RPMI7951 (cell line): ENCODE measurements at places on chromosomes 5 and 9. TPM values are rescaled to one million over a fixed set of nuclear protein-coding genes. Genes with fewer than 3 reads are reported as not detected.

DNA sequence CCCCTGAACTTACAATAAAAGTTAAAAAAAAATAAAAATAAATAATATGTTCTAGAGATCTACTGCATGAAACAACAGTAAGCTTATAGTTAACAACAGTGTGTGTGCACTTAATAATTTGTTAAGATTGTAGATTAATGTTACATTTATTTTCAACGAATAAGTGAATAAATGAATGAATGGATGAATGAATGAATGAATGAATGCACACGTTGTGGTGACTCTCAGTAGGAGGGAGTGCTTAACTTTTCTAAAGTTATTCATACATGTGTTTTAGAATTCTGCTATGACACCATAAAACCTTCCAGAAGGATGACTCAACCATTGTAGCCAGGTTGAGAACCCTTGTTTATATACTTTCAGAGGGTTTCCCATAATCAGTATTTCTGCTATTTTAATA is 1269.4 kb upstream of the CDH6 start:
- DNase-seq: no peak

The AGXT2 gene
- total RNA-seq: not detected in 2 replicates

The LRRC19 gene
- total RNA-seq: not detected in 2 replicates

The FBLL1 gene
- total RNA-seq: 0.10 and 1.7 TPM in 2 replicates

DNA sequence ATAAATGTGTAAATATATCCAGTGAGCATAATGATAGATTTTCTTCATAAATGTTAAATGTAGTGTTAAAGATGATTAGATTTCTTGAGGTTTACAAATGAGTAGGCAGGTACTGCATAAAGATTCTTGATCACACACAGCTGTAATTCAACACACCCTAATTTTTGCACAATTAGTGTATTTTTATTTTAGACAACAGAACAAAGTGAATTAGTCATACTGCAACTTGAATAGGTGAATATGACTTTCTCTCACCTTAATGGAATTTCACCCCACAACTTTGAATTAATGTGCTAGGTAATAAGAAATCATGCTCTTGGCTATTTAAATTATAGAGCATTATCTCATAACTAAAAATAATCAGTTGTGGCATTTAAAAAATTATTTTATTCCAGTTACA is 795.7 kb upstream of the ACO1 start:
- no peak for DNase-seq
